ENCODE measurements at places on chromosomes 2 and 18. TPM values are rescaled to one million over a fixed set of nuclear protein-coding genes. Genes with fewer than 3 reads are reported as not detected.

MRPS9 gene
- total RNA-seq: 18.0 TPM

SNED1 gene
- total RNA-seq: 133 TPM

NEU2 gene
- not detected for total RNA-seq

GAREM2 gene
- 5.6 TPM for total RNA-seq

HJURP gene
- 1.6 TPM for total RNA-seq

EVA1A gene
- 1.1 TPM for total RNA-seq

NOL4 gene
- total RNA-seq: not detected

CDKL4 gene
- 2.6 TPM for total RNA-seq

AOX1 gene
- total RNA-seq: 69.9 TPM

C2orf80 gene
- not detected for total RNA-seq

DAPL1 gene
- not detected for total RNA-seq

RNF125 gene
- total RNA-seq: 2.2 TPM

SH2D6 gene
- not detected for total RNA-seq

MAP3K19 gene
- not detected for total RNA-seq

TMEM247 gene
- not detected for total RNA-seq

ANKRD44 gene
- 57.8 TPM for total RNA-seq

CD226 gene
- 0.68 TPM for total RNA-seq

DNER gene
- 0.27 TPM for total RNA-seq

FAHD2B gene
- 7.5 TPM for total RNA-seq

LYPD6 gene
- 0.28 TPM for total RNA-seq

IL18RAP gene
- 1.4 TPM for total RNA-seq

SCN2A gene
- total RNA-seq: not detected

CKAP2L gene
- not detected for total RNA-seq

ACADL gene
- 51.6 TPM for total RNA-seq

CAVIN2 gene
- total RNA-seq: 14.9 TPM

ROCK1 gene
- total RNA-seq: 95.4 TPM

POMC gene
- 5.7 TPM for total RNA-seq

MOGAT1 gene
- not detected for total RNA-seq

TUBA4B gene
- total RNA-seq: not detected

KCNE4 gene
- total RNA-seq: 9.6 TPM

AMER3 gene
- total RNA-seq: not detected

CSRNP3 gene
- 1.8 TPM for total RNA-seq

PROKR1 gene
- total RNA-seq: not detected

BCL2 gene
- 29.3 TPM for total RNA-seq

Measured in thoracic aorta (tissue), 2 donors.